ENCODE measurements at places on chromosomes 1 and 21.
A peak's percentile ranks its signal among the peaks of the same experiment; 100 is the strongest.

- no peak for DNase-seq
Measured at GRCh38 chr1:84027368-84027767, 28.4 kb upstream of the TTLL7 start.

GRCh38 chr1:97158691-97159096, 437.1 kb downstream of the PTBP2 start:
- DNase-seq: no peak

DNA sequence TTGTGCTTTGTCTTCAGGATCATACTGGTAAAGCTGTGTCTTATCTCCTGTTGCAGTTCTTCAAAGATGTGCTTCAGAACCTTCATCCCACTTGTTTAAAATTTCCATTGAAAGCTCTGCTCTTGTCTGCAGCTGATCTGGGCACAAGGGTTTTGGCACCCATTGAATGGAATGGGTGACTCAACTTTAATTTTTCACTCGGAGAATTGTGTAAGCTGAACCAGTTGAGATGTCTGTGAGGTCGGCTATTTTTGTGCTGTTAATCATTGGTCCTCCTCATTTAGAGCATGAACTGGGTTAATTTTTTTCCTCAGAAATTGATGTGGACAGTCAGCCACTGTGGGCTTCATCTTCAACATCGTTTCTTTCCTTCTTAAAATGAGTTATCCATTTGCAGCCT, 252.1 kb downstream of the TM2D1 start:
- DNase-seq: no peak

DNA sequence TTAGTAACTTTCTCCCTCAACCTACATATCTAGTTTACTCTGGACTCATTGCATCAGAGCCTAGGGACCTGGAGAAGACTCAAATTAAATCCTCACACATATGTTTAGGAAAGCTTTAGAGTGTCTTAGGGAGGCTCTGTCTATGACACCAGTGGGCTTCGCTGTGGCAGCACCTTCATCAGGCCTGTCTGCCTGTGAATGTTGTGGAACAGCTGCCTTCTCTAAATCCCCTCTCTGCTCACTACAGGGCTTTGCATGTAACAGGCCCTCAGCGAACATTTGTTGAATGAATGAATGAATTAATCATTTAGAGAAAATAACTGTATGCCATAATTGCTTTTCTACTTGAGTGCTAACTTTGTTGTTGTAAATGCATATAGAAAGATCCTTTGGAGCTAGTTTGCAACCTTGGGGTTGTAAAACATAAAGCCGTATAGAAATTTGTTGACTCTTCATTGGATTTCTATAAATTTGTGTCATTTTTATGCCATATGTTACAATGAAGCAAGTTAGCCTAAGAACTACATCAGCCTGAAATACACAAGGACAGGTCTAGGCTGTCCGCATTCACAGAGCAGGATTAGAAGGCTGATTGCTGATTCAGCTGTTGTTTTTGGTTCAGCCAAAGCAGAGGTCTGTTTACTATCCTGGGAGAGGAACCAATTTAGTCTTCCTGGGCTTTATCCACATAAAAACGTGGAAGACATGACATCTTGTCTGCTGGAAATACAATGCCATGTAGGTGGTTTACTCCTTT, 238.0 kb downstream of the ASTN1 start:
- DNase-seq: no peak

GRCh38 chr1:167629681-167630567, at the start of gene RCSD1:
Gene RCSD1, plus strand, starts transcription at chr1:167630232. Its CDS starts 192 bp downstream, at chr1:167630424.
- DNase-seq: peak; percentile 8

GRCh38 chr1:221768444-221769066, 26.7 kb upstream of the DUSP10 start:
- DNase-seq: peak; percentile 17

DNA sequence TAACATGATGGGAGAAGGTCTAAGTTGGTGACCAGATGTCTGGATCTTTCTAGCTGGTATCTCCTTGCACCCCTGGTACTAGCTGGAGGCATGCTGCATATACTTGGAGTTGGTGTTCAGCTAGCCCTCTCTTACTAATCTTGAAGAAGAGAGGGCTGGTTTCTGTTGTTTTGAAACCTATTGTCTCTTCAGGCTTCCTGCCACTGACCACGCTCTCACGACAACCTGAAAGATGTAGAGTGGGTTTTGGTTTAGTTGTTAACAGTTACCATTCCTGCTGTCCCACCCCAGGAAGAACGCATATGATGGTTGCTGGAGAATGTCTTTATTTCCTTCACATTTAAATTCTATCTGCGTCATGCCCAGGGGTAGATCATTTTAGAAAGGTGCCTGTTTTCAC, 3.6 kb downstream of the MAN1C1 start:
- no peak for DNase-seq

DNA sequence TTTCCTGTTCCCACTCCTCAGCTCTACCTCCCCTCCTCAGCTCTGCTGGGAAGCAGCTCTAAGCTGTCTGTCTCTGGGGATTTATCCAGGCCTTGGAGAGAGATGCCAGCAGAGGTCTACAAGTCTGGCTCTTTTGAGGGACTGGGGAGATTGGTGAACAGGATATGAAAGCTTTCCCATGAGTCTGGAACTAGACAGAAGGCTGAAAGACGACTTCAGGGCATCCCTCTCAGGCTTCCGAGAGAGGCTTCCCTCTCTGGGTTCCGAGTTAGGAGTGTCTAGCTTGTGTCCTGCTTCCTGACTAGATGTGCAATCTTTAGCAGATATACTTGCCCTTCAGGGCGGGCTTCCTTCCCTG, 733 bp downstream of the TMEM35B start:
- DNase-seq: no peak

DNA sequence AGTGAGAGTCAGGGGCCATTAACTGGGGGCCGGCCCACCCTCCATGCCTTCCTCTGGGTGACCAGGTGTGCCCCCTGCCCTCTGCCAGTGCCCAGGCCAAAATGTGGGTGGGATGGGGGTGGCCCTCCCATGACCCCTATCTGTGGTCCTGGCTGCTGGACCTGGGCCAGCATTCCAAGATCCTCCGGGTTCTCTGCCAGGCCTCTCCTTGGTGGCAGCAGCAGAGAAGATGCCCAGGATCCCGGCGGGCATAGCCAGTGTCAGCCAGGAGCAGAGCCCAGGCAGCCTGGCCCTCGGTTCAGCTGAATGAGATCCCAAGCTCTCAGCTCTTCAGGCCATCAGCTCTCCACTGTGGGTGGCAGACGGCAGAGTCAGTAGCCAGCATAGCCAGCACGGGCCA, 31.3 kb upstream of the ACTRT2 start:
- DNase-seq: no peak

GRCh38 chr1:29171089-29171488, 10.6 kb downstream of the SRSF4 start:
- no peak for DNase-seq

DNA sequence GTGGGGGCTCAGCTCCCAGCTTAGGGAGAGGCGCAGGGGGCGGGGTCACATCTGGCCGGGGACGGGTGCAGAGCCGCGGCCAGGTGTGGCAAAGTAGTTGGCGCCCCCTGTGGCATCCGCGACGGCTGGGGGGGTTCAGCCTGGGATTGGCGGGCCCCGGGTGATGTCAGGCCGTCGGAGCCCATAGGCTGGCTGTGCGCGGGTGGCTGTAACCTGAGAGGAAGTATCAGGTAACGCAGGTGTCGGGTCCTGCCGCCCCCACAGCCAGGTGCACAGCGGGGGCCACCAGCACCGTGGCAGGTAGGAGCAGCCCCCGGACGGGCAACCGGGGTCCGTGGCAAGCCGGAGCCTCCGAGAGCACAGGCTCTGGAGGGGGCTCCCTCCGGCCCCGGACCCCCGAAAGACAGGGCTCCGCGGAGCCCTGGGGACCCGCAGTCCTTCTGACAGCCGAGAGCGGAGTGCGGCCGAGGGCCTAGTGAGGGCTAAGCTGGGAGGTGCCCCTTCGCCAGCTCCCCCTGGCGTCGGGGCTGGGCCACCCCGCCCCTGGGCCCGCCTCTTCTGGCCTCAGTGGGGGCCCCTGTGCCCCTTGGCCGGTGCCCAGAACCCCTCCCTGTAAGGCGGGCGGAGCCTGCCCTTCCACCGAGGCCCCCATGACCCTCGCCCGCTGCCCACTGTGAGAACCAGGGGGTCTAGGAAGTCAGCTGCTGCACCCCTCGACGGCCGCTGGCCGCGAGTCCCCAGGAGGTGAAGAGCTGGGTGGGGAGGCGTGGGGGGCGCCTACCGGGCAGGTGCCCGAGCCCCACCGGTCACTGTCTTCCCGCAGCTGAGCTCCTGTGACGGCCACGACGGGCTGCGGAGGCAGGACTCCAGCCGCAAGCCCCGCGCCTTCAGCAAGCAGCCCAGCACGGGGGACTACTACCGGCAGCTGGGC, 17.9 kb downstream of the TNFRSF25 start:
- no peak for DNase-seq

DNA sequence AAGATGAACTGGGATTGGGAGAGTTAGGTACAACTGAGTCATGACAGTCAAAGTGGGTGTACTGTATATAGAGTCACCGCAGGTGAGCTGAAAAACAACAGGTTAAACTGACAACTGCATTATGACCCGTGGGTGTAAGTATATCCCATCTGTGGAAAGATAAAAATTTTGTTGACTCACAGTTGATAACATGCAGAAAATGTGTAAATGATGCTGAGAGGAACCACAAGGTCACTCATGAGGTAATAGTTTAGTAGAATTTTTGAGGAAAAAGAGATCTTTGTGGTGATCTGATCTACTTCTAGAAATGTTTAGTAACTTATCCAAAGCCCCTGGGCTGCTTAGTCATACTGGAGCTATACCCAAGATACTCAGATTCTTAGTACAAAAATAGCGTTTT, 838 bp downstream of the OR2C3 start:
- DNase-seq: peak; percentile 50
